Stimulated activated CD8-positive, alpha-beta memory T cell treated with anti-CD3 and anti-CD28 coated beads, Interleukin-15, amount 100 ng/mL, for 24 hours (primary cell): ENCODE measurements at places on chromosomes 5 and 9.

GRCh38 chr5:14184082-14184481 lies 40.9 kb downstream of the TRIO start:
- no peak for DNase-seq

GRCh38 chr5:122321921-122322320 lies 9.9 kb downstream of the SNCAIP start:
- DNase-seq, result no peak

GRCh38 chr5:136011414-136012001 lies 17.3 kb upstream of the TGFBI start:
- DNase-seq, result no peak

- no peak for DNase-seq
Observed at GRCh38 chr9:103757062-103757461, 337.0 kb upstream of the SMC2 start.

- DNase-seq, result no peak
Observed at GRCh38 chr5:44885903-44886302, 77.2 kb downstream of the MRPS30 start.

GRCh38 chr5:35304291-35304690 lies 74.0 kb upstream of the PRLR start:
- no peak for DNase-seq

- DNase-seq, result no peak
Observed at GRCh38 chr9:73024601-73025034, 71.8 kb upstream of the ALDH1A1 start.

DNA sequence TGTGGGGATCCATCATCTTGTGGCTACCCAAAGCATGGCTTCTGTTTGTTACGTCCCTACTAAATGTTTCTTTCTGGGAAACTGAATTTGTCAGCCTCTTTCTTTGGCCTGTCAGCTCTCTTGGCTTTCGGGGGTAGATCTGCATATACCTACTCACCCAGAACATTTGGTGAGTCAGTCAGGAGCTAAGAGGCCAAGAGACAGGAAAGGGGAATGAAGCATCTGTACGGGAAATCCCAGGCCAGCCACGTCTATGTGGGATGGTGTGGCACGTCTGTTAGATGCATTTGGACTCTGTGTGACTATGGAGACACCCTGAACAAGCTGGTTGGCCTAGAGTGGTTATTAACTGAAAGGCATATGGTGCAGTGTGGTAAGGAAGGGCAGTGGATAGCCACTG lies 58.1 kb downstream of the CDO1 start:
- no peak for DNase-seq

DNA sequence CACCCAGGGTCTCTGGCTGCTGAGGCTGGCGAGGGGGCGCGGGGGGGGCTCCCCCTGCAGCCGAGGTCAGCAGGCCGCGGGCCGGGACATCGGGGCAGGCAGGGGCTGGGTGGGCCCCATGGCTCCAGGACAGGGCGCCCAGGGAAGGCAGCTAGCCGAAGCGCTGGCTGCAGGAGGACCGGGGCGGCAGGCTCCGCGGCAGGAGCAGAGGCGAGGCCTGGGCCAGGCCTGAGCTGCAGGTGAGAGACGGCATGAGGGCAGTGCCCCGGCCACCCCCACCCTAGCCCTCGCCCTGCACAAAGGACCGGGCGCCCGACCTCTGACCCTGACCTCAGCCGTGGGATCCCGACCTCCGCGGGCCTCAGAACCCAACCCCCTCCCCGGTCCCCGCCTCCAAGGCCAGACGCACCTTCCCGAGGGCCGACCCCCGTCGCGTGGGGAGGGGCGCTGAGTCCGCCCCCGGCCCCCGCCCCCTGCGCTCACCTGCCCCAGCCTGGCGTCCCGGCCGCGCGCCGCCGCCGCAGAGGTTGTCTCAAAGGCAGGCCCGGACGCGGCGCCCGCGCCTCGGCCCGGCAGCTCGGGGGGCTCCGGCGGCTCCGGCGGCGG lies 431 bp downstream of the RNF208 start:
- DNase-seq, result no peak

GRCh38 chr5:28779161-28779754 lies 1740.9 kb upstream of the CDH9 start:
- DNase-seq, result no peak

DNA sequence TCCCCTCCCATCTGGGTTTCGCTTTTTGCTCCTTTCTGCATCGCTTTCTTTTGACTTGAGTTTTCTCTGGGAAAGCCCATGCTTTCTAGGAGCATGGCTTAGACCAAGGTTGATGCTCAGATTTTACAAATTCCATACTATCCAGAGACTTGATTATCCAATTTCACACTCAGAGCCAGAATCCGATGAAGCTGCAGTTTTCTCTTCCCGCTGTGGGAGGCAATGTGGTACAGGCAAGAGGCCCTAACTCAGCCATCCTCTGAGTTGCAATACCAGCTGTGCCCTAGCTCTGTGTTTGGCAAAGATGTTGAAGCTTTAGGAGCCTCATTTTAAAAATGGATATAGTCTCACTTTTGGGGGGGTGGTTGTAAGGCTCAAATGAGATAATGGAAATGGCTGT lies 85.1 kb downstream of the BRINP1 start:
- no peak for DNase-seq

DNA sequence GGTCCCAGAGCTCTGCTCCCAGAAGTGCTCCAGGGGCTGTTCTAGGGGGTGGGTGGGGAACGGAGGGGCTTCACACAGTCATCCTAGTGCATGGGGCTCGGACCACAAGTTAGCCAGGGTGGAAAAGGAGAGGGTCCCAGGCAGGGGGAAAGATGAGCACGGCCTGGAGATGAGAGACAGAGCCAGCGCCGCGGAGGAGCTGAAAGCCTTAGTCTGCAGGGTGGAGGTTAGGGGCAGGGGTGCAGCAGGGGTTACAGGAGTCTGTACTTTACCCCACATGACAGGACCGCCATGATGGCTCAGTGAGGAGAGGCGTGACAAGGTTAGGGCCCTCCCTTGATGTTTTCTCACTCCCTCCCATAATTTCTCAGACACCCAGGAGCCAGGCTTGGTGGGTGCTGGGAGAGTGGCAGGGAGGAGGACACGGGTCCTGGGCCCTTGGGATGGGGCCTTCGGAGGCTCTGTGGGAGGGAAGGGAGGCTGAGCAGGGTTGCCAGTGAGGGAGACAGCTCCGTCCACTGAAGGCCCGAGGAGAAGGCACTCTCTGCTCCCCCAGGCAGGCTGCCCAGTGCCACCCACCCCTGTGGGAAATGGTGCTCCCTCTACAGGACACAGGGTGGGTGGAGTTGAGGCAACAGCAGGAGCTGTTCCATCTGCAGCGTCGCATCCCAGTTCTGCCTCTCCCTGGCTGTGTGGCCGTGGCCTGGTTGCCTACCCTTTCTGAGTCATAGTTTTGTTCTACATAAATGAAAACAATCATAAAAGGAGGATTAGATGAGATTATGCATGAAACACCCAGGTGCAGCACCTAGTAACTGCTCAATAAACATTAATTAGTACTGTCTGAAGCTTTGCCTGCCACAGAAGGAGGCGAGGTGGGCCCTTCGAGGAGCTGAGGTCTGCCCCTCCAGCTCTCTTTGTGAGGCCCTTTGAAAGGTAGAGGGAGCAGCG lies 66.2 kb downstream of the NDST1 start:
- DNase-seq, result no peak

- no peak for DNase-seq
Observed at GRCh38 chr9:127968042-127968441, 12.7 kb downstream of the EEIG1 start.

GRCh38 chr5:97229688-97230285 lies 46.7 kb upstream of the RIOK2 start:
- DNase-seq, result no peak

- DNase-seq, result no peak
Observed at GRCh38 chr9:101737165-101737704, 1.2 kb downstream of the GRIN3A start.

- DNase-seq, result no peak
Observed at GRCh38 chr5:159459951-159460538, 129.8 kb upstream of the IL12B start.

DNA sequence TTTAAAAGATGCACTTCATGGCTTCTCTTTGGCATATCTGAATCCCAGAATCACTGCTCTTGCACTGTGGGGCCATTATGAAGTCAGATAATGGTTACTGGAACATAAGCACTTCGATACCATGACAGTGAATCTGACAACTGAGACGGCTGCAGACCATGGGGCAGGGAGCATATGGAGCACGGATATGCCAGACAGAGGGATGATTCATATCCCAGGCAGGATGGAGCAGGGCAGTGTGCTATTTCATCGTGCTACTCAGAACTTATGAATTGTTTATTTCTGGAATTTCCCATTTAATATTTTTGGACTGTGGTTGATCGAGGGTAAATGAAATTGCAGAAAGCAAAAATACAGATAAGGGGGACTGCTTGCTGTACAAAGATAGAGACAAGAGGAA lies 145.0 kb downstream of the EGFLAM start:
- DNase-seq, result no peak

- DNase-seq, result no peak
Observed at GRCh38 chr5:77518304-77518703, 26.2 kb upstream of the WDR41 start.

DNA sequence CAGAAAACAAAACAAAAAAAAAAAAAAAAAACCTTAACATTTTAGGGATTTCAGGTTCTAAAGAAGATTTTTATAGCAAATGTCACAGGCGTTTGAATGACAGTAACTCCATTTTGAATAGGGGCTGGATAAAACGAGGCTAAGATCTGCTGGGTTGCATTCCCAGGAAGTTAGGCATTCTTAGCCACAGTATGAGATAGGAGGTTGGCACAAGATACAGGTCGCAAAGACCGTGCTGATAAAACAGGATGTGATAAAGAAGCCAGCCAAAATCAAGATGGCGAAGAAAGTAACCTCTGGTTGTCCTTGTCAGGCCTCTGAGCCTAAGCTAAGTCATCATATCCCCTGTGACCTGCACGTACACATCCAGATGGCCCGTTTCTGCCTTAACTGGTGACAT lies 425.6 kb upstream of the PTPRD start:
- DNase-seq, result no peak
